ENCODE measurements at places on chromosomes 16 and 17. TPM values are rescaled to one million over a fixed set of nuclear protein-coding genes. Genes with fewer than 3 reads are reported as not detected.

Gene ABCC12
- not detected for total RNA-seq

Gene KRTAP4-4
- total RNA-seq: not detected

Gene HBA2
- not detected for total RNA-seq

Gene USP43
- total RNA-seq: 0.13 TPM

Gene EFNB3
- 0.13 TPM for total RNA-seq

Gene PMFBP1
- total RNA-seq: under 0.01 TPM

Gene NPTX1
- total RNA-seq: 0.13 TPM

Gene SLC5A11
- total RNA-seq: 0.13 TPM

Gene TMEM186
- total RNA-seq: 4.4 TPM

Gene PHF23
- 45.6 TPM for total RNA-seq

Gene CMTM2
- not detected for total RNA-seq

Gene TBX2
- not detected for total RNA-seq

Data from dermis microvascular lymphatic vessel endothelial cell (primary cell).